ENCODE measurements at places on chromosomes 4 and X.

GRCh38 chrX:35439692-35440091 is 358.4 kb upstream of the MAGEB16 start:
- no peak overlapping the region for H3K27ac ChIP-seq
- no peaks in the 10 kb centered on the region for H3K4me1 ChIP-seq
- DNase-seq, result no peak
- no peak overlapping the region for H3K4me3 ChIP-seq

DNA sequence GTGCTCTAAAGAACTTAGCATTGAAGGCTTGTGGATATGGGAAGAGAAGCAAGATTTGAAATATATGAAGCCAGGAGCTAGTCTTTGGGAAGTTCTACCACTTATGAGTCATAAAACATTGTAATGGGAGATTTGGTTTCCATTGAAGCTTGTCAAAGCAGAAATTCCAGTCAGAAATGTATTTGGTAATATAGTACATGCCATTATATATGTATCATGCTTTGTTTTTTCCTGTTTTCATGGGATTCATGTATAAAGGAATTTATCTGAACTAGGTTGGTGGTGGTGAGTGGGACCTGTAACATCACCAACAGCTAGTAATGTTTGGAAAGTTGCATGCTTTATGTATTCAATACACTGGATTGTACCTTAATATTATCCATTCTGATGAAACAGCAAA is 14.6 kb upstream of the DCAF8L2 start:
- no peaks in the 10 kb centered on the region for H3K4me1 ChIP-seq
- H3K36me3 ChIP-seq, result no peaks in the 10 kb centered on the region
- no peak overlapping the region for H3K27ac ChIP-seq
- DNase-seq, result no peak

DNA sequence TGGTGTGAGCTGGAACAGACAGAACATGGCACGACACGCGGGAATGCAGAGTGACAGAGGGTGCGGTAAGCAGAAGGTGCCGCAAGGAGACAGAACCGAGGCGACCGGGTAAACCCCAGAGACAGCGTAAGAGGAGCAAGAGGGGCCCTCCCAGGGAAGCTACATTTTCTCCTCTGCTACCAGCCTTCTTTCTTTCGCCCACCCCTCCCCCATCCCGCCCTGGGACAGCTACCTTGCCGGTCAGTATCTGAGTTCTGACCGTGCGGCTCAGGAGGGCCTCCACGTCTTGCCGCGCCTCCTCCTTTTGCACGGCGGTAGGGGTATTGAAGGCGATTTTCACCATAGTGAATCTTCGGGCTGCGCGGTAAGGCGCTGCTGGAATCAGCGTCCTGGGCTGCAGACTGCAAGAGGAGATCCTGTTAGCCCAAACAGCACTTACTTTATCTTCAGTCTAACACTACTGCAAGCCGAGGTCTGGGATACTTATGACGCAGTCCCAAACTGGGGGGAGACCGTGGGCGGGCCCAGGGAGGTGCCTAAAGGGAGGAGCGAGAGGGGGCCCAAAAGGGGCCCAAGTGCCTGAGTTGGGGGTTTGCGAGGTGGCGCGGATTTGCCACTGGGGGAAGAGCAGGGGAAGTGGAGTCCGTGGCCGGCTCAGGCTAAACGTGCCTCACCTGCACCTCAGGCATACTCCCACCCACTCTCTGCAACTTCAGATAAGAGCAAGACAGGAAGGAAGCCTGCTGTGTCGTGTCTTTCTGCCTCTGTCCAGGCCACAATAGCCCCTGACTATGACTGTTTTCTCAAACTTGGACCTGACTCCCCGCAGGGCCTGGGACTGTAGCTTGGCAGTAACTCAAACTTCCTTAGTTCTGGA is at the start of gene ITM2A:
Gene ITM2A, minus strand, starts transcription at position 462 of the 877 bp plus-strand sequence. Its CDS starts 119 bp downstream, at position 343.
- H3K27me3 ChIP-seq, result no peaks in the 10 kb centered on the region
- peak; percentile 62 for DNase-seq
- H3K4me1 ChIP-seq, result peaks cover 9% of the 10 kb centered on the region
- H3K36me3 ChIP-seq, result no peaks in the 10 kb centered on the region
- peak within 1 kb of the TSS; percentile 56 for H3K4me3 ChIP-seq

- H3K4me3 ChIP-seq, result no peak overlapping the region
- H3K27me3 ChIP-seq, result no peaks in the 10 kb centered on the region
- no peak for DNase-seq
- no peak overlapping the region for H3K27ac ChIP-seq
- peaks cover 4% of the 10 kb centered on the region for H3K4me1 ChIP-seq
Observed at GRCh38 chr4:16889945-16890344, 8.5 kb downstream of the LDB2 start.

DNA sequence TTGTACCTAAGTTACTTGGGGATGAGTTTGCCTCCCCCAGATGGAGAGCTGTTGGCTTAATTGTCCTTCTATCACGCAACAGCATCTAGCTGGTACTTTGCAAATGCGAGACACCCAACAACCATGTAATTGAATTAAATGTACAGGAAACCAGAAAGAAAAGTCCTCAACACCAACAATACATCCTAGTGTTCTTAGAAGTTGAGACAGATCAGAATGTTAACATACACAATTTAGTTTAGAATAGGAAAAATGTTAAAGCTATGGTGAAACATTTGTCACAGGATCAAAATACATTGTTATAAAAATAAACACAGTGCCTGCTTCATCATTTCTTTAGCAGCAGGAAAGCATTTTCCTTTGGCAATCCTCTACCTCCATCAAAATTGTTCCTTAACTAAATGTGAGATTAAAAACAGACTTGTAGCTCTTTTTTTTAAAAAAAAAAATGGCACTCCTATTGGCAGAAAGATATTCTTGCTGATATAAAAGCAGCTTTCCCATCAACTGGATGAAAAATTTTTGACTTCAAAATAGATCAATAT is 163.1 kb upstream of the MID1 start:
- H3K36me3 ChIP-seq, result no peaks in the 10 kb centered on the region
- no peak for DNase-seq

GRCh38 chrX:85988353-85988752 is 59.0 kb downstream of the CHM start:
- no peaks in the 10 kb centered on the region for H3K36me3 ChIP-seq
- no peaks in the 10 kb centered on the region for H3K27me3 ChIP-seq
- no peak overlapping the region for H3K4me3 ChIP-seq

DNA sequence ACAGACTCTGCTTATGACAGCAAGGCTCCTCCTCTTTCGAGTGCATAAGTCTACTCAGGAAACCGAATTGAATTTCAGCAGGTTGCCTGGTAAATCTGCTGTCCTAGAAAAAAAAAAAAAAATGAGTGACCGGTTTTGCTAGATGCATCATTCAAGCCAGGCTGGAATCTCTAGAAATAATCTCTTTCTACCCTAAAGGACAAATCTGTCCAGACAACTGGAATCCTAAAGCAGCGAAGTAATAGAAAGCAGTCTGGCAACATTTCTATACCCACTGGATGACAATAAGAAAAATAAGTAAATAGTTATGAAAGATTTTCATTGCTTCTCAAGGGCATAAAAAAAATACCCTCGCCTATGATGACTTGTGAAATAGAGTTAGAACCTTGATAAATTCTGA is 703.5 kb downstream of the RPA4 start:
- H3K27me3 ChIP-seq, result no peaks in the 10 kb centered on the region
- H3K27ac ChIP-seq, result no peak overlapping the region
- no peaks in the 10 kb centered on the region for H3K36me3 ChIP-seq
- DNase-seq, result no peak

- no peak overlapping the region for H3K4me3 ChIP-seq
- no peaks in the 10 kb centered on the region for H3K36me3 ChIP-seq
Observed at GRCh38 chrX:71919431-71919830, 8.8 kb downstream of the NHSL2 start.

DNA sequence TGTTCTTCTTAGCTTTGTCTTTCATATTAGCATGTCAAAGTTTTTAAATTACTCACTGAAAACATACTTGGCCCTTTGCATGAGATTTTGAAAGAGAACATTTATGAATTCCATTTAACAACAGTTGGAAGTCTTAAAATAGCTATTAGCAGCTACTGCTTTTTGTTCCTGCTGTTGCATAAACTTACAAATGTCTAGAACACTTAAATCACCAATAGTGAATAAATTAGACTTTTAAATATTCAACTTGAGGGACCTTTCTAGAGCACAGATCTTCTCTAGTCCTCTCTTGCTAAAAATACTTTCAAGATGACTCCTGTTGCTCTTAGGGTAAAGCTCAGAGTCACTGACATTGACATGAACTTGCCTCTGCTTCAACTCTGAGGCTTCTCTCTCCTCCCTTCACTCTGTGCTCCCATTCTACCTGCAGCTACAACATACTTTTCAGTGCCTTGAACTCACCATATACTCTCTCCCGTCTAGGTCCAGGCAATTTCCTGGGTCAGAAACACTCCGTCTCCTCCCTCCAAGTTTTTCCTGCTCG is 15.8 kb upstream of the TXK start:
- no peaks in the 10 kb centered on the region for H3K4me1 ChIP-seq
- DNase-seq, result no peak
- H3K27me3 ChIP-seq, result no peaks in the 10 kb centered on the region
- H3K4me3 ChIP-seq, result no peak overlapping the region

DNA sequence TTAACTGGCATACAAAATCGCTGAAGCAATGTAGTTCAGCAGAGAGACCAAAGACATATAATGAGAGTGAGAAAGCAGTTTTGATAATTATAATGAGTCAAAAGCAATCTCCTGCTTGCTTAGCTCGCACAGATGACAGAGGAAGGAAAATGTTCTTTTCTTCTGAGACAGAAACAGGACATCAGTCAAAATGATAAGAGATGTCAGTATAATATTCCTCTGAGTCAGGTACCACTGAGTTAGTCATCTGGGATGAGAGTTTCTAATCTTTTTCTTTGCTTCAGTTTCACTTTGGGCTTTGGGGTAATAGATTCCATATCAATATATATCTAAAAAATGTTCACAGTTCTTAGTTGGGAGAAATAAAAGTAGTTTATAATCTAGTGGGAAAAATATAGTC is 387.2 kb downstream of the PCDH7 start:
- no peaks in the 10 kb centered on the region for H3K27me3 ChIP-seq
- H3K4me3 ChIP-seq, result no peak overlapping the region
- H3K36me3 ChIP-seq, result no peaks in the 10 kb centered on the region

DNA sequence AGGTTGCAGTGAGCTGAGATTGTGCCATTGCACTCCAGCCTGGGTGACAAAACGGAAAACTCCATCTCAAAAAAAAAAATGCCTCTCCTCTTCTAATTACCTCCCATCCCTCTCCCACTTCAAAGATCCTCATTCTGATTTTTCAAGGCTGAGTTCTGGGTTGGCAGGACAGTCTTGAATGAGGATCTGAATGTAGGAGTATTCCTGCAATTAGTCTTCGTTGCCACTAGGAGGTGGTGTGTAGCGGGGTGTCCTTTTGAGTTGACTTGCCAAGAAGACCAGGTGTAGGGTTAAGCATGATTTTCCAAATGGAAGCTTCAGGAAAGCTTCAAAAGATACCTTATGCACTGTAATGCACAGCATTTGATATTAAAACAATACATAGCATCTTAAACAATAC is 169.9 kb downstream of the ASMT start:
- no peaks in the 10 kb centered on the region for H3K4me1 ChIP-seq
- DNase-seq, result no peak
- no peaks in the 10 kb centered on the region for H3K27me3 ChIP-seq
- no peak overlapping the region for H3K4me3 ChIP-seq

DNA sequence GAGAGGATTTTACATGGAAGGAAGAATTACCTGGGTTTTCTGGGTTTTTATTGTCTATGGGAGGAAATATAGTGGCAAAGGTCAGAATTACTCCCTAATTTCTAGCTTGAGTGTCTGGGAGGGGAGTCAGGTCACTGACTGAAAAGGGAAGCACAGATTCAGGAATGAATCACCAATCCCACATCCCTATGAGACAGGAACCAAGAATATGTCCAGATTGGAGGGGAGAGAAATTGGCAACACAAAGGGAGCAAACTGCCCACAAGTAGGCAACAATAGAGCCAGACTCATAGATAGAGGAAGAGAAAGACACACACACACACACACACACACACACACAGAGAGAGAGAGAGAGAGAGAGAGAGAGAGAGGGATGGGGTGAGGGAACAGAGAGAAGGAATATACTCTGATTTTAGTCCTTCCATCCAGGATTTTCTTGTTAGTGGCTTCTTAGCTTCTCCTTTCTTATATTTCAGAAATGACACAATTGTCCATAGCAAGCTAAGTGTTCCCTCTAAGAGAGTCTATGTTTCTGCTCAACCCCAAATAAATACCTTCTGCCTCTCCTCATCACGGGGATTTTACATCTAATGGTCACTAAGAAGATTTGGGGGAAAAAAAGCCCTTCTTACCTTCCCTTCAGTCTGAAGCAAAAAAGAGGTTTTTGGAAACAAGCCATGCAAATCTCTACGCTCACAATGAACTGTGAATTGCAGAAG is 12.0 kb downstream of the P2RY10 start:
- peaks cover 65% of the 10 kb centered on the region for H3K4me1 ChIP-seq
- no peaks in the 10 kb centered on the region for H3K27me3 ChIP-seq
- H3K4me3 ChIP-seq, result no peak overlapping the region
- H3K36me3 ChIP-seq, result peaks cover 74% of the 10 kb centered on the region
- H3K27ac ChIP-seq, result peak overlapping the region; percentile 75

DNA sequence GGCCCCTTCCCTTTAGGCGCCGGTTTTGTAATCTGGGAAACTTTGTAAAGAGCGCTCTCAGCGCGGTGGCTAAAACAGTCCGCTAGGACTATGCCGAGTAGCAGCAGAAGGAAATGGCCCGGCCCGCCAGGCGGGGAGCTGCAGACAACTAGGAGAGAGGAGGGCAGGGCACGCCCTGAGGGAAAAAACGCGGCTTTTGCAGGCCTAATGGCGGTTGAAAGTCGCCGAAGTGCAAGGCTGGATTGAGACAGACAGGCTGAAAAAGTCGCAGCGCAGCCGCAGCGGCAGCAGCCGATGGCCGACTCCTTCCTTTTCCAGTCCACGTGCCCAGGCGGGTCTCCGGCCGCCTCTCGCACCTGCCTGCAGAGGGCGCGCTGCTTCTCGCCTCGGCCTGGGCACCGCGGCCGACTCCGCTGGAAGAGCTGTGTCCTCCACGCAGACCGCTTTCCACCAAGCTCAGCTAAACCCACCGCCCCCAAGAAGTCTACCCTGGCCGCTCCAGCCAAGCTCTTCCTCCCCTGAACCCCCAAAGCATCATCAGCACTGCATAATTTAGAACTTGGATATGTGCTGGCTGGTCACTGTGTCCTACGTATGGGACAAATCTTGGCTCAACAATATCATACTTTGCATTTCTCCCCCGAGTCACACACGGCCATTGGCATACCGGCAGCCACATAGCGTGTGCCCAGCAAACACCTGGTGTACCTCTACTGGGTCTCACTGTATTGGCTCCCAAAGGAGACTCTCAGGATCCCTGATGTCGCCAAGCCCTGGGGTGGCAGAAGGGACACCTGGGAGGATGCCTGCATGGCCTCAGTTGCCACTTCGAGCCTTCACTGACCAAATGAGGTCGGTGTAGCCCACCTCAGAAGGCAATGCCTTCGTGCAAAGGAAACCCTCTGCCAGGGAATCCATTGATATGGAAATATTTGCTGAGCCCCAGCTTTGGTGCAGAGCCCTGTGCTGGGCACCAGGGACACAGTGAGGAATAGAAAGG is 14.5 kb downstream of the SLC25A5 start:
- H3K4me1 ChIP-seq, result peaks cover 13% of the 10 kb centered on the region
- peak; percentile 77 for DNase-seq
- no peaks in the 10 kb centered on the region for H3K36me3 ChIP-seq
- peak overlapping the region; percentile 60 for H3K4me3 ChIP-seq
- H3K27ac ChIP-seq, result no peak overlapping the region
